Foreskin keratinocyte (primary cell): ENCODE measurements at places on chromosomes 3 and 15.

DNA sequence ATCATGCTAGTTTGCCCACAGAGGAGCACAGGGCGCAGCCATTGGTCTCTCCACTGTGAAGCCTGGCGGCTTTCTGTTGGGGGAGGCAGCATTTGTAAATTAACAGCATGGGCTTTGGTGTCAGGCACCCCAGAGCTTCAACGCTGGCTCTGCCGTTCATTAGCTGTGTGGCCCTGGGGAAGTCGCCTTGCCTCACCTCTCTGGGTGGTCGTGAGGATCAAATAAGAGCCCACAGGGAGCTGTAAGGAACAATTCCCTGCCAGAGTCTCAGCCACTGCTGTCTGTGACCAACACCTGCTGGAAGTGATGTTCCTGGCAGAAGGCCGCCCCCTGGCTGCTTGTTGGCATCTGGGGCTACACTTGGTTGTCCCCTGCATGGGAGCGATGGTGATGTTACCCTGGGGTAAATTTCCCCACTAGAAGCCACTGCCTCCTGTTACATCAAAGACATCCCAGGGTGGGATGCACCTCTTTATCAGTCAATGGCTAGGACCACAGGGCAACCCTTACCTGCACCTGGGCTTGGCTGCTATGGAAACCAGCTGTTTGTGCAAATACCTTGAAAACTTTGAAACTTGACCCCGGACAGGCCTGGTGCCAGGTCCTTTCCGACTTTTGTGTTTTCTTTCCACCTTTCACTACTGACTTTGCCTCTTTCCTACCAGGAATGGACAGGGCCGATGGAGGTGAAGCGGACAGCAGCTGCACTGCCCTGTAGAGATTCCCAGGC, 36.9 kb downstream of the DNASE1L3 start:
- no peak for DNase-seq

DNA sequence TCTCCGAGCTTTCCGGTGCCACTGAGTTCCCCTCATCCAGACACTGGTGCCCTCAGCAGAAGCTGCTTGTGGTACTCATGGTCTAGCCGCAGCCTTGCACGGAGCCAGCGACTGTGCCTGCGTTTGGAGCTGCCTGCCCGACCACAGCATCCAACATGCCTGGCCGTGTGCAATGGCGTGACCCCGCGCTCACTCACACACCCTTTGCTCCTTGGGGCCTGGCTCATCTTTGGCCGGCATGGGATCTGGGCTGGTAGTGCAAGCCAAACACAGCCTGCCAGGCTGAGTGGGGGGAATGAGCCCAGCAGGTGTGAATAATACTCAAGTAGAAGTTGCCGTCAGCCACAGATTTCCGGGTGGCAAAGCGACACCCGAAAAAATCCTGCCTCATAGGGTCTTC, 1178.7 kb upstream of the GBE1 start:
- DNase-seq, result no peak

DNA sequence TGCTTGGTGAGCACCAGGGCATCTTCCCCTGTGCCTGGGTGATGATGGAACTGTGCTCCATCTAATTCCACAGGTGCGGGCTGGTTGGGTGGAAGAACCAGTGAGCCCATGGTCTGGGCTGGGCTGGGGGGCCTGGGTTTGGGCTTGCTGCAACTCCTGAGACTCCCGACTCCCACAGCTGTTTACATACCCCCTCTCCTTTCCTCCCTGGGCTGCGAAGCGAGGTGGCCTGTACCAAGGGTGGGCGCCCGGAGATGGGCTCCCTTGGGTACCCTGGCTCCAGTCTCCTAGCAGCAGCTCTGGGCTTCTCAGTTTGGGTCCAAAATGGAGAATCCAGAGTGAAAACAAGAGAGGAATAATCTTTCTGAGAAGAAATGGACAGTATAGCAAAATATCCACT, 5.6 kb downstream of the FAM98B start:
- no peak for DNase-seq

DNA sequence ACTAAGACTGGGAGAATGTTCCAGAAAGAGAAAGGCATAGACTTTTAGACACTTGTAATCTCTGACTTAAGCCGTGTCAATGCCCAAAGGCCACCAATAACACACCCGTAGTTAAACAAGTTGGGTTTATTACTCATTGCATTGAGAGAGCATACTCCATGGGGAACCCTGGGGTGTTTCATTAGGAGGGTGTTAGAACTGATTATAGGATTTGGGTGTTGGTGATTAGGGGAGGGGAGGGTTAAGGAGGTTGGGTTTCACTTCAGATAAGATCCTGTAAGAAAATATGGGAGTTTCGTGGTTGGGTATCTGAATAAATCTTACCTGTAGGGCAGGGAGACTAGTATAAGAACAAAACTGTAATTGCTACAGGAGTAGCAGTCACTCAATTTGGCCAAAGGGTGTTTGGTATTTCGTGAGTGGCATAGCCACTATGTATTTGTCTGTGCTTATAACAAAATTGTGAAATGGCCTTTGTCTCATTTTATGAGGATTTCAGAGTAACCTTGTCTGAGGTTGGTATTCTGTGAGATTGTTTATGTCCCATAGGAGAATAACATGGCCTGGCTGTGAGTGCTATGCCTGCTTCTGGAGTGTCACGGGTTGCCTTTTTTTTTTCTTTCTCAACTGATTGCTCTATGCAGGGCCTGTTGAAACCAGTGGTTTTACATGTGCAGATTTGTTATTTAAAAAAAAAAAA, 2.9 kb downstream of the HACD3 start:
- no peak for DNase-seq

- DNase-seq, result no peak
Observed at GRCh38 chr3:128329491-128330213, 137.0 kb downstream of the DNAJB8 start.
